Stimulated activated CD4-positive, alpha-beta T cell treated with anti-CD3 and anti-CD28 coated beads, Interleukin-1b, Interleukin-23, amount 100 ng/mL, for 1 hour (primary cell): ENCODE measurements at places on chromosomes 6 and 20.
A peak's percentile ranks its signal among the peaks of the same experiment; 100 is the strongest.

DNA sequence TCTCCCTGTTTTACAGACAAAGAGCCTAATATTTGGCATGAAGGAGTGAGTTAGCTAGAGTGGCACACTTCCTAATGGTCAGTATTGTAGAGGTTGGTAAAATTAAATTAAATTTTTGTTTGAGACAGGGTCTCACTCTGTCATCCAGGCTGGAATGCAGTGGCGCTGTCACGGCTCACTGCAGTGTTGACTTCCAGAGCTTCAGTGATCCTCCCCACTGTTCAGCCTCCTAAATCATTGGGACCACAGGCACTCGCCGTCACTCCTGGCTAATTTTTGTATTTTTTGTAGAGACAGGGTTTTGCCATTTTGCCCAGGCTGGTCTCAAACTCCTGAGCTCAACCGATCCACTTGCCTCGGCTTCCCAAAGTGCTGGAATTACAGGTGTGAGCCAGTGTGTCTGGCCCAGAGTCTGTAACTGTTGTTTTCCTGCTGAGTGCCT lies 70.9 kb downstream of the SCAND1 start:
- DNase-seq, result no peak

GRCh38 chr6:78436335-78436734 lies 431.0 kb upstream of the IRAK1BP1 start:
- no peak for DNase-seq

GRCh38 chr6:38567436-38567835 lies 72.3 kb downstream of the BTBD9 start:
- DNase-seq, result no peak

- no peak for DNase-seq
Observed at GRCh38 chr20:23103284-23104018, 17.3 kb upstream of the CD93 start.

- DNase-seq, result no peak
Observed at GRCh38 chr20:63165356-63166192, 50.4 kb downstream of the YTHDF1 start.

DNA sequence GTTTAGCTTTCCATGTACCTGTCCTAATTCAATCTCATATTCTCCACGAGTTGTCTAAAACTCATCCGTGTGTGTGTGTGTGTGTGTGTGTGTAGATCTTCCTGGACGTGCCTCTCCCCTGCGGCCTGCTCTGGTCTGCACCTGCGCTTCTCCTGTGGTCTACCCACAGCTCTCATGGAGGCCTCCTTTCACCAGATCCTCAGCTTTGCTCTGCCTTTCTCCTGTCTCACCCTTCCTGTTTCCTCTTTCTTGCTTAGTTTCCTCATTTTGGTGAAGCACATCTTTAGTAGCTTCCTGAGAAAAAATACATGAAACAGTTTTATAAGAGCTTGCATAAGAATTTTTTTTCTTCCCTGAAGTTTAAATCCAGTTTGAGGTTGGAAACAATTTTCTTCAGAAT lies 18.1 kb downstream of the SLX4IP start:
- no peak for DNase-seq

DNA sequence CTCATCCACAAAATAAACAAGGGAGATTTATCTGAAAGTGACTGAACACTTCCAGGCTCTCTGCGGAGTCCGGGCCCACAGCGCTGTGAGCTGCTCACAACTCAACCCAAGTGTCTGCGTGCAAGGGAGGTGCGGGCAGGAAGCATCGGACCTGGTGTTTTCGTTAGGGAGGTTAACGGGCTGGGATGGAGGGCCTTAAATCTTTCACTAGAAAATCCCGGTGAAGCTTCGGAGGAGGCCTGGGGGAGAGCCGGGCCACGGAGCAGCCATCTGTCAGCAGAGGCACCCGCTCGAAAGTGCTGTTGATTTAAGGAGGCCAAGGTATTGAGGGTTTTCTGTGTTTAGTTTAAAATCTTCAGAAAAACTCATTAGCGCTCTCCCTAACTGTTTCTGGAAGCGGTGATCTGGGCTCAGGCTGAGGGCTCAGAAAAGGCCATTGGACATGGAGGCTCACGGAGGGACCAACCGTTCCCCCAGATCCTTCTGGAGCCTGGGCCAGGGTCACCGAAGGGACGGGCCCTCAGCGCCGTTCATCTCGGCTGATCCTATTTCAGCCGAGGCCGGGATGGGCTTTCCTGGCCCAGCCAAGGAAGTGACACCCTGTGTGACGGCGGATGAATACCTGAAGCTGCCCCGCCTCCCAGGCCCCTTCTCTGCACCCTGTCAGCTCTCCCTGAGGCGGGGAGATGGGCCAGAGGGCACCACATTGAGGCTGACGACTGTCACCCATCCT lies 20.7 kb downstream of the GATA5 start:
- DNase-seq, result no peak

- peak; percentile 10 for DNase-seq
Observed at GRCh38 chr20:58447511-58448391, 58.7 kb downstream of the VAPB start.

DNA sequence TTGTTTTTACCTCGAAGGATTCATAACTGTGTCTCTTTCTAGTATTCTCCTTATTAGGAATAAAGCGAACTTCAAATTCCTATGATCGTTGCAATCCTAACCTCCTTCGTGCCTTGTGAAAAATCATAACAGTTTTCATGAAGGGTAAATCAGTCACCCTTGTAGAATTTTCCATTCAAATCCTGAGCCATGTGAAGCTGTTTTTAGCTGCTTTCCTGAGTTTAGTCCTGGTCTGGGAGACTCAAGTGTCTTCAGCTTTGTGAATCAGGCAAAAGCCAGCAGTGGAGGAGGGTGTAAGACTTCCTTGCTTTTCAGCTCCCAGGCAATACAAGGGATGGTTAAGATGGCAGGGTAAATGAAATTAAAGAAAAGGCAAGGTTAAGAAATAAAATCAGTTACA lies 24.3 kb downstream of the GCNT2 start:
- DNase-seq, result no peak
